ENCODE measurements at places on chromosomes 13 and 19.
A peak's percentile ranks its signal among the peaks of the same experiment; 100 is the strongest.

- DNase-seq = no peak
Observed at GRCh38 chr13:103625194-103625593, 559.0 kb upstream of the SLC10A2 start.

- no peak for DNase-seq
Observed at GRCh38 chr19:15112385-15112784, 5.2 kb downstream of the SYDE1 start.

DNA sequence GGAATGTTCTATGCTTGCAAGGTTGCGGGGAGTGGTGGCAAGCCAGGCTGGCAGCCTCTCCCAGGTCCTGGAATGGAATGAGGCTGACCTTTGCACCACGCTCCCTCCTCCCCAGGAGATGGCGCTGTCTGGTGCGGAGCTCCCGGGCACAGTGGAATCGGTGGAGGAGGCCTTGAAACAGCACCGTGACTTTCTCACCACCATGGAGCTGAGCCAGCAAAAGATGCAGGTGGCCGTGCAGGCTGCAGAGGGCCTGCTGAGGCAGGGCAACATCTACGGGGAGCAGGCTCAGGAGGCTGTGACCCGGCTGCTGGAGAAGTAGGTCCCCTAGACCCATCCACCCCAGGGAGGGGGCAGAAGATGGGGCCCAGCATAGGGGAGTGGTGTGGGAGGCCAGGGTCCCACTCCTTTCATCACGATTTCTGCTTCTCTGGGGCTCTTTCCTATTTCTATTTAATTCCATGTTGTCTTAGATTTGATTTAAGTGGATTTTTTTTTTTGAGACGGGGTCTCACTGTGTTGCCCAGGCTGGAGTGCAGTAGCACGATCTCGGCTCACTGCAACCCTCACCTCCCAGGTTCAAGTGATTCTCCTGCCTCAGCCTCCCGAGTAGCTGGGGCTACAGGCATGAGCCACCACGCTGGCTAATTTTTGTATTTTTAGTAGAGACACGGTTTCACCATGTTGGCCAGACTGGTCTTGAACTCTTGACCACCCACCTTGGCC lies 53.2 kb upstream of the SHKBP1 start:
- no peak for DNase-seq

- DNase-seq = no peak
Observed at GRCh38 chr19:31385744-31386143, 36.5 kb upstream of the TSHZ3 start.

DNA sequence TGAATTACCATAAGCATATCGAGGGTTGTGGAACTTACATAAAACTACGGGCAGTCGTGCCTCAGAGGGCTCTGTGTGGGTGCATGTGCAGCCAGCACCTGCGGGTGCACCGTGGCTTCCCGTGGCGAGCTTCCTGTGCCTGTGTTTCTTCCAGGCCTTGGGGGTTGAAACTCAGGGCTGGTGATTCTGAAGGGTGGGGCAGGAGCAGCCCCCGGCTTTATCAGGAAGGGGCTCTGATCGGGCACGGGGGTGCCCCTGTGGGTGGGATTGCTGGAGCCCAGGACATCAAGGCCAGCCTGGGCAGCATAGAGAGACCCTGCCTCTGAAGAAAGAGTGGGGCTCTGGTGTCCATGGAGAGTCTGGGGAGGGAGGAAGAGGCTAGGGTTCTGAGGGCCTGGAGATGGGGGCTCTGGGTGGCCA lies 11.1 kb downstream of the ATP4B start:
- DNase-seq = no peak

DNA sequence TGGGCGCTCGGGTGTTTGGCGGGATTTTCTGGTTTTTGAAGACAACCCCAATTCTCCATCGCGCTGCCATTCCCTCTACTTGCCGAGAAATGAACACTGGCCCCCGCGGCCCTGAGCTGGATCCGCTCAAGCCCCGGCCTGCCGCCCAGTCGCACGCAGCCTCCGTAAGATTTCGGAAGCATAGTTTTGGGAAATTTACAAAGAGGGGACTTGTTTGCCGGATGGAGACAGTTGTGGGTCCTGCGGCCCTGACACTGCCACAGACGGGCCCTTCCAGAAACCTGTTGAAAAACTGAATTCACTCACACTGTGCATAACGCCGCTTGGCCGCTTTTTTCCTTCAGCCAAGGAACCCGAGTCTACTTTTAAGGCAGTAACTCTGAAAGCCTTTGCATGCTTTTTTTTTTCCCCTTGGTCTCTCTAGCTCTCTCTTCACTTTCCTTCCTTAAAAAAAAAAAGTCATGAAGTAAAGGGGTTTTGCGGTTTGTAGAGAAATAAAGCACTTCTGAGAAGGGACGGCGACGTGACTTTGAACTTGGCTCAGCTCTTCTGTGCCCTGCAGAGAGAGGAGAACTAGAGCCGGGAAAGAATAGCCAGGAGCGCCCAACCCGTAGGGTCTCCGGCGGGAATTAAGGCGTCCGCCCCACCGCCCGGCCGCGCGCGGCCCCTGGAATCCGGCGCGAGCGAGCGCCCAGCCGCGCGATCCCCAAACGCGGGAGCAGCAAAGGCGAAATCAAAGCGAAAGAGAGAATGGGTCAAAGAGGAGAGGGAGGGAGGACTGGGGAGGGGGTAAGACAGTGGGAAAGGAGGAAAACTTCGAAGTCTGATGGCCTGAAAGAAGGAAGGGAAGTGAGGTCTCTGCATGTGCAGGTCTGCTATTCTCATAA lies 3.4 kb upstream of the ZIC2 start:
- DNase-seq = no peak

- DNase-seq = peak; percentile 34
Observed at GRCh38 chr13:32001154-32001768, 30.3 kb upstream of the FRY start.

DNA sequence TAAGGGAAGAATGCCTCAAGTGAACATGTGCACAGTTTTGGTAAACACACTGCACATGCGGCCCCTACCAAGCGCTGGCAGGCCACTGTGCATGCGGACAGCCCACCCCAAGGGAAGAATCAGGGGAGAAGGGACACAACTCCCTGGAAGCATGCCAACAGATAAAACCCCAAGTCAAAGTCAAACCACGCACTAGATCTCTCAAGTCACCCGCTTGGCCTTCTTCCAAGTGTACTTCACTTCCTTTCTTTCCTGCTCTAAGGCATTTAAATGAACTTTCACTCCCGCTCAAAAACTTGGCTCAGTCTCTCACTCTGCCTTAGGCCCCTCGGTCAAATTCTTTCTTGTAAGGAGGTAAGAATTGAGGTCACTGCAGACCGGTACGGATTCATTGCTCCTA lies 4.6 kb upstream of the RFXAP start:
- peak; percentile 21 for DNase-seq

DNA sequence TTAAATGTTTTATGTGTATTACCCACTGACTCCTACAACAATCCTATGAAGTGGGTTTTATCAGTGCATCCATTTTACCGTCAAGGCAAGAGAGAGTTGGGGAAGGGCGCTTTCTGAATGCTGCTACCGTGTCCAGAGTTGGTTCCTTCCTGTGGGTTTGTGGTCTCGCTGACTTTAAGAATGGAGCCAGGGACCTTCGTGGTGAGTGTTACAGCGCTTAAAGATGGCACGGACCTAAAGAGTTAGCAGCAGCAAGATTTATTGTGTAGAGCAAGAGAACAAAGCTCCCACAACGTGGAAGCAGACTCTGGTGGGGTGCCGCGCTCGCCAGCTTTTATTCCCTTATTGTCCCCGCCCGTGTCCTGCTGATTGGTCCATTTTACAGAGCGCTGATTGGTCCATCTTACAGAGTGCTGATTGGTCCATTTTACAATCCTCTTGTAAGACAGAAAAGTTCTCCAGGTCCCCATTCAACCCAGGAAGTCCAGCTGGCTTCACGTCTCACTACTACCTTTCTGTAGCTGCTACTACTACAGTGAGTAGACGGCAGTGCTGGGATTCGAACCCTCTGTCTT lies 6.1 kb downstream of the OSCAR start:
- no peak for DNase-seq

GRCh38 chr13:99948907-99949678 lies 22.5 kb downstream of the ZIC5 start:
- DNase-seq = no peak

DNA sequence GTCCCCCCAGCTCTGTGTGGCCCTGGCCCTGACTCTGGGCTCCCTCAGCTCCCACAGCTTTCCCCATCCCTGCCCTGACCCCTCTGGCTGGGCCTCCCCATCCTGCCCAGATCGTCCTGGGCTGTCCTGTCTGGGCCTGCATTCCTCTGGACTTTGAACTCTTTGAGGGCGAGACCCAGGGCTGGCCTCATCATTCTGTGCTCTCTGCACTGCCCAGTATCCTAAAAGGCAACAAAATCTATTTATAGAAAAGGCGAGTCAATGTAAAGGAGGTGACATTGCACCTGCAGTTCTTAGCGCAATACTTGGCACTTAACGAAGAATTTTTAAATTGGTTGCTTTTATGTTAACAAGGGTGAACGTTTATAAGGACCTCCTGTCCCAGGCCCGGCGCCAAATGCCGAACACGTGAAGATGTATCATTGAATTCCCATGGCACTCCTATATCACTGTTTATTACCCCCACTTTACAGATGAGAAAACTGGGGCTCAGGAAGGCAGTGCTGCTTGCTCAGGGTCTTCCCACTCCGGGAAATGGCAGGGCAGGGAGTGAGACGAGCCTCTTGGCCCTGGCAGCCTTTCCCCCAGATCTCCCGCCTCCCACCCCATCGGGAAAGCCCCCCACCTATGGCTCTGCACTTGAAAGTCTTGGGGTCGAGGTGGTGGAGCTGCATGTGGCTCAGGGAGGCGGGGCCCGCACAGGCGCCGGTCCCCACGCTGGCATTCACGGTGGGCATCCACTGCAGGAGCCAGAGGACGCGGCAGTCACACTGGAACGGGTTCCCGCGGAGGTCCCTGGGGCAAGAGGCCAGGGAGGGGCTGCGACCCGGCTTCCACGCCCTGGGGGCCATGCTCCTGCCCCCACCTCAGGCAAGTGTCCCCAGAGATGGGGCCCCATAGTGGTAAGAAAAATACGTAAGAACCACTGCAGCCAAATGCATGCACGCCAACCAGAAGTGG lies 3.8 kb downstream of the LGI4 start:
- no peak for DNase-seq

DNA sequence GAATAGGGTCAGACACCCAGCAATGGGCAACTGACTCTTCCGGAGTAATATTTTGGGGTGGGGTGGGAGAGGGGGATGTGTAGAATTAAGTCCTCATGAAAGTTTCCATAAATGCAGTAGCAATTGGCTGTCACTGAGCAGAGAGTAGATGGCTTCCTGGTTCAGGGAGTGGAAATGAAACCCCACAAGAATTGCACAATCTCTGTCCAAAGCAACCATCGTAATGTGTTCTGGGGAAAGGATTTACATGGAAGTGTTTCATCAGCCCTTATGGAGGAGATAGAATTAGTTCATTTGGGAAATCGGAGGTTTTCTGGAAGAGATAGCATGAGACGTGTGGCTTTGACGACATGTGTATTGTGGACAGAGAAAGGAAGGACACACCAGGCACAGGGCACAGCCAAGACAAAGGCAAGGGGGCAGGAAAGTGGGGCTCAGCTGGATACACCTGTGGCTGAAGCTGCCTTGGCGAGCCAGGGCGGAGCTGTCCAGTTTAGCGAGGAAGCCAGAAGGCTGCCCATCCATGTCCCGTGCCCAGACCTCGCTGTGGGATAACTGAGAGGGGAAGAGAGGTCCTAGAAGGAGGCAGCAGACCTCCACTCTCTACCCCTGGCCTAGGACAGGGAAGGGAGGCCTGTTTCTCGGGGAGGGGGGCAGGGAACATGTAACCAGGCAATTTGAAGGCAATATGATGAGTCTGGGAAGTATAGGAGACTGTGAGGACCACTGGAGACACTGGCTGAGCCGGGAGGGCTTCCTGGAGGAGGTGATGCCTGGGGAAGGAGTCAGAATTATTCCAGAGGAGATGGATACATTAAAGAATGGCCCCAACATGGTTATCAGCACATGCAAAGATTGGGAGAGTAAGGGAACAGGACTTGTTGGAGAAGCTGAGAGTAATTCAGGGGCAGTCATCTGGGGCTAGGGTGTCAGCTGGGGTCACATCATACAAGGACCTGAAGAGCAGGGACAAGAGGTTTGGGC lies 2.6 kb upstream of the CLEC4G start:
- peak; percentile 38 for DNase-seq

DNA sequence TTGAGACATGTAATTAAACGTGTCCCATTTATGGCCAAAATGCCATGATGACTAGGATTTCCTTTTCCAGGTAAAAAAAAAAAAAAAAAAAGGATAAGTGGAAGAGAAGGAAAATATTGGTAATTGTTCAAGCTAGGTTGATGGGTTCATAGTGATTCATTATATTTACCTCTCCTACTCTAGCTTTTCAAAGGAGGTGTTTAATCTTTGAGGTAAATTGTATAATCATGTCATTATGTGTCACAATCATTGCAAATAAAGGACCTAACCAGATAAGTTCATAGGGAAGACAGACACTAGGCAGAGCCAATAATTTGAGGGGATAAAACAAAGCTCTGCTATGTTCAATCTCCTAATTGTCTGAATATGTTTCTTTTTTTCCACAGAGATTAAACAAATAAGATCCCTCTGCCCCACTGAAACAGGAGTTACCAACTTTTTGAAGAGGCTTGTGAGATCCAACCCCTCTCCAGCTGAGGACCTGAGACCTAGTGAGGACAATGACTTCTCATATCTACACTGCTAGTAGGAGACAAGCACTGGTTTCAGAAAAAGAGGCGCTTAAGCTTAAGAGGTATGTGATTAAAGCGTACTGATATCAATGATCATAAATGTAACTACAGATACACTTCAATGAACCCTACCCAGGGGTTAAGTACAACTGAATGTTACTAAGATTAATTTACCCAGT lies 61.4 kb downstream of the USP12 start:
- DNase-seq = no peak

GRCh38 chr13:38713046-38713445 lies 26.2 kb downstream of the FREM2 start:
- DNase-seq = no peak

- DNase-seq = no peak
Observed at GRCh38 chr13:59996461-59996980, 167.2 kb downstream of the DIAPH3 start.

DNA sequence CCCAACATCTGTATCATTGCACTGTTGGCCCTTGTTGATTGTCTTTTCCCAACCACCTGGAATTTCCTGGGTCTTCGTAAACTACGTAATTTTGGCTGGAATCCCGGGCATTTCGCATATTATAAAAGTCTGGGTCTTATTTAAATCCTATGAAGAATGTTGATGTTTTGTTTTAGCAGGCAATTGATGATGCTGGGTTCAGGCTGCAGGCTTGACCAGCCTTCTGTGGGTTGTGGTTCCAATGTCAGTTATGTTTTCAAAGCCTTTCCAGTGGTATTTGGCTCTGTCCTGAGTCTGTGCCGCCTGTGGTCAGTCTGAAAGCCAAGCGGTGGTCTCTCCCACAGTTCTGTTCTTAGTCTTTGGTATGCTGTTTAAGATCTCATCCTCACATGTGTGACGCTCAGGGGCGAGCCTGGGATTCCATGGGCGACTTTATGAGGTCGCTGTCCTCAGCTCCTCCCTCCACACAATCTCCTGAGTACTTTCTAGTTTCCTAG lies 12.4 kb downstream of the SLC35E1 start:
- DNase-seq = no peak

DNA sequence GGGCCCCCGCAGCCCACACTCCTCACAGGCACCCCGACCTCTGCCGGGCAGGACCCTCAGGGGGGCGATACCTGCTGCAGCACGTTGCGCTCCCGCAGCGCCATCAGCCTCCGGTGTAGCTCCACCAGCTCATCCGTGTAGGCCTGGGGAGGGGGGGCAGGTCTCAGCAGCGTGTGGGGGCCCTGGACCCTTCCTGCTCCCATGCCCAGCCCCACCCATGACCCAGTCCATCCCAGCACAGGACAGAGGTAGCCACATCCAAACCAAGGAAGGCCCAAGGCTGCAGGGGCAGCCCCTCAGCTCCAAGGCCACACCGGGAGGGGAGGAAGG lies 66.5 kb downstream of the MLLT1 start:
- no peak for DNase-seq
